ENCODE measurements at places on chromosomes 13 and 19.
A peak's percentile ranks its signal among the peaks of the same experiment; 100 is the strongest.

DNA sequence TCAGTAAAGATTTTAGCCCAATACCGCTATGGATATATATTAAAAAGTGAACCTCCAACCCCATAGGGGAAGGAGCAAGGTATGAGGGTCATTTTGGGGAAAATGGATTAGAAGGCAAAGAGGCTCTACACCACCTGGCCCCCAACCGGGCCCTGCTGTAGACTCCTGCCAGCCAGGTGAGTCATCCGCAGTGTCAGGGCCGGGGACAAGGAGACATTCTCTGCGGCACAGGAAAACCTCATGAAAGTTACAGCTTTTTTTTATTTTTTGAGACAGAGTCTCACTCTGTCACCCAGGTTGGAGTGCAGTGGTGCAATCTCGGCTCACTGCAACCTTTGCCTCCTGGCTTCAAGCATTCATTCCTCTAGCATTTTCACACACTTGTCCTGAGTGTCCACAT, 32.0 kb downstream of the ZFR2 start:
- peak; percentile 27 for DNase-seq

DNA sequence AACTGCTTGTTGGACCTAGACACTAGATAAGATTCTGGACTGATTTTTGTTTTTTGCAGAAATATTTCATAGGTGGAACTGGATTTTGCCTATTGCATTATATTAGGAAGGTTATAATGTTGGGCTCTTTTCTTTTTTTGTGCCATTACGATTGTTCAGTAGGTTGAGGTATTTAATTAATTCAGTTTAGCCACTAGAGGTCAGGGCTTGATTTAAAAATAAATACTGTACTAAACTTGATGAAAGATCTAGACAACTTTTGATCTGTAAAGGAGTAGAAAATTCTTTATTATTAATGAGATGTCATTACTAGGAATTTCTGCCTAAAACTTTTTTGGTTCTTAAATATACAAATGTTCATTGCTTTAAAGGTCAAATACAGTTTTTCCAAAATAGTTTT, 15.2 kb upstream of the SUPT20H start:
- peak; percentile 29 for DNase-seq

DNA sequence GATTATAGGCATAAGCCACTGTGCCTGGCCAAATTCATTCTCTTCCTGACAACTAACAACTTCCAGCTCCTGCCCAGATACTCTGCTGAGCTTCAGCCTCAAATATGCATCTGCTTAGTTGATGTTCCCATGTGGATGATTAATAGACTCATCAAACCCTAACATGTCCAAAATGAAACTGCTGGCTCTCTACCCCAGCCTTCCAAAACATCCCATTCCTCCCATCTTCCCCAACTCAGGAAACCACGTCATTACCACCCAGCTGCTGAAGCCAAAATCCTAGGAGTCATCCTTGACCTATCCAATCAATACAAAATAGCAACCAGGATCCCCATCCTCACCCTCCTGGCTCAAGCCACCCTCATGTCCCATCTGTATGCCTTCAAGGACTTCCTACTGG, 20.9 kb downstream of the POU2F2 start:
- no peak for DNase-seq

DNA sequence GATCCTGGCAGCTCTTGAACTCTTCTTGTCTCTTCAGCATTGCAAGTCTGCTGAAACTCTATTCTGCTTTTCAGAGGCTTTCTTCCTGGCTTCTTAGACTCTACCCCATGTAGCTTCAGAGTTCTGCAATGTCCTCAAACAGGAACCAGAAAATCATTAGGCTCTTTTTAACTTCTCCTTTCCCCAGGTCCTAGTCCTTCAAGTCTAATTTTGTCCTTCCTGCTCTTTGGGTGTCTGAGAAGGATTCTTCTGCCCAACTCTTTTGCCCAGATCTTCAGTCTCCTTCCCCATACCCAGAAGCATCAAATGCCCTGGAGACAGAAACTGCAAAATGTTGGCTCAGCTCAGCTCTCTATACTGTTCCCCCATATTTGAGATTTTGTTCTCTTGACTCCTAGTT, 50.0 kb upstream of the CALM3 start:
- DNase-seq = no peak

Measured in CD4-positive, alpha-beta T cell treated with Interleukin-2 at 100 ng/mL for 4 hours (primary cell).